ENCODE measurements at places on chromosomes 2 and 18. TPM values are rescaled to one million over a fixed set of nuclear protein-coding genes. Genes with fewer than 3 reads are reported as not detected.

- H3K27me3 ChIP-seq, result no peaks in the 10 kb centered on the region
- no peak for DNase-seq
- no peak overlapping the region for H3K27ac ChIP-seq
- H3K4me3 ChIP-seq, result no peak overlapping the region
Observed at GRCh38 chr2:64770137-64770780, 116.5 kb upstream of the SERTAD2 start.

GRCh38 chr2:240595381-240596079 is 9.0 kb downstream of the CAPN10 start:
- H3K27ac ChIP-seq, result no peak overlapping the region
- DNase-seq, result no peak
- H3K36me3 ChIP-seq, result no peaks in the 10 kb centered on the region
- H3K27me3 ChIP-seq, result no peaks in the 10 kb centered on the region
- no peaks in the 10 kb centered on the region for H3K4me1 ChIP-seq

- H3K4me3 ChIP-seq, result no peak overlapping the region
- no peak for DNase-seq
- no peaks in the 10 kb centered on the region for H3K4me1 ChIP-seq
- no peaks in the 10 kb centered on the region for H3K27me3 ChIP-seq
- no peaks in the 10 kb centered on the region for H3K36me3 ChIP-seq
Observed at GRCh38 chr18:41338341-41338740, 616.7 kb upstream of the PIK3C3 start.

DNA sequence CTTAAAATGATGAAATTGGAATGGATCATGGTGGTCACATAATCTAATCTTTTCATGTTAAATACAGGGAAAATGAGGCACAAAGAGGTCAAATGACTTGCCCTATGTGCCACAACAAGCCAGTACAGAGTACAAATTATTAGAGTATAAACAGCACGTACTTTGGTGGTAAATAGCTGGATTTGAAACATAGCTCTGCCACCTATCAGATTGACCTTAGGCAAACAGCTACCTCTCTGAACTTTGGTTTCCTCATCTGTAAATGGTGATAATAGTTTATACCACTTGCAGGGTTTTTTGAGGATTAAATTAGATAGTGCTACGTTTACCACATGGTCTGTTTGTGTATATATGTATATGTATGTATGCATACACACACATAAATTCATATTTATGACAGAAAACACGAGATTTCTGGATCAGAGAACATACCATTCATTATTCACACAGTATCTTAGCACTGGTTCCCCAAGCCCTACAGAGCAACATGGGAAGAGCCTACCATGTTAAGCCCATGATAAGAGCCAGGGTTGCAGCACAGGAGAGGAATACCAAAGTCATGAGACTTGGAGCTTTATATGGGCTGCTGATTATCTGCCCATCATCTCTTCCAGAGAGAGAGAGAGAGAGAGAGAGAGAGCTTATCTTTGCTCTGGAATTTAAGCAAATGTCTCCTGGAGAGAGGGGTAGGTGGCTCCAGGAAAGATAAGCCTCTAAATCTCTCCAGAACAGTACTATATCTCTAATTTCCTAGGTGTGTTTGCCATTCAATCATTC is 73.5 kb downstream of the MDH1 start:
- DNase-seq, result no peak
- H3K27ac ChIP-seq, result no peak overlapping the region
- H3K4me1 ChIP-seq, result no peaks in the 10 kb centered on the region
- H3K27me3 ChIP-seq, result no peaks in the 10 kb centered on the region

DNA sequence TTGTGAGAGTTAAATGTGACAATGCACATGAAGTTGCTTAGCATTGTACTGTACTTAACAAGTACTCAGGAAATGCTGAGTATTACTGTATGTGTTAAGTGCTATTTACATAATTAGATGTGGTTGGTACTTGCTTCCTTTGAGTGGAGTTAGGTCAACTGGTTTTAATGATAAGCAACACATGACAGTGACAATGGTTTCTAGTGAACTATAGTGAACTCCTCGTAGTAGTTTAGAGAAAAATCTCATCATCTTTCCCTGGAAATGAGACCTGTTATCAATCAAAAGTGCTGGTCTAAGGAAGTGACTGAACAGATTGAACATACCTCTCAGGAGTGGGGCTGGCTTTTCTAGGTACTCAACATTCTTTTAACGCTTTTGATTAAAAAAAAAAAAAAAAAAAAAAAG is 29.2 kb upstream of the ZDBF2 start:
- H3K4me1 ChIP-seq, result no peaks in the 10 kb centered on the region
- no peaks in the 10 kb centered on the region for H3K36me3 ChIP-seq
- peaks cover 20% of the 10 kb centered on the region for H3K27me3 ChIP-seq
- H3K4me3 ChIP-seq, result no peak overlapping the region
- DNase-seq, result peak; percentile 39

DNA sequence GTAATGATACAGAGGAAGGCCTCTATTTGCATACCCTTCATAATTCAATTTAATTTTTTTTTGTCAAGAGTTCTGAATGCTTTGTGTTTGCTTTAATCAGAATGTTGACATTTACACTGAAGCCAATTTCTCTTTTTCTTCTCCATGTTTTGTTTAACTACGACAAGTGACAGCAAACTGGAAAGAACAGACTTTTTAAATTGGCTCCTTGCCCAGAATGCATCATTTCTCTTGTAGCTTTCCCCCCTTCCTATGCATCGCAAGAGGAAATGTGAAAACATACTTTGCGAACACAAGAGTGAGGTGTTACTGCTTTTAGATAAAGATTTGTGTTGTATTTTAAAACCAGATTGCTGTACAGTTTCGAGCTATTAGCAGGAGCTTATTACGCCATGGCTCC is 955.2 kb upstream of the CELF4 start:
- DNase-seq, result no peak
- H3K27me3 ChIP-seq, result no peaks in the 10 kb centered on the region
- H3K36me3 ChIP-seq, result no peaks in the 10 kb centered on the region
- peaks cover 17% of the 10 kb centered on the region for H3K4me1 ChIP-seq

DNA sequence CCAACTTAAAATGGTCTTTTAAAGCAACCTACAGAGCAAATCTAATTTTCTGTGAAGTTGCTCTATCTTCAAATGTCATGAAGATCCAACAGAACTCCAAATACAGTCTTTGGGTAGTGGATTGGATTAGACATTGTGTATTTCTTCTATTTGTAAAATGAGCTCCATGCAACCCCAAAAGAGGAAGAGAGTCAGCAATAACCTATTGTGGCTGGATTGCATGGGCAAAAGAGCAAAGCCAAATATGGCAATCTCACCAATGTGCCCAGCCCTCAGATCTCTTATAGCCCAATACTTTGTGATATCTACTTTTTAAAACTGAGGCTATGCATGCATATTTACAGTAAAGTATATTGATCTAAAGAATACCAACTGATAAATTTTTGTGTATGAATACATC is 146.3 kb downstream of the TXNL1 start:
- DNase-seq, result no peak
- H3K4me3 ChIP-seq, result no peak overlapping the region
- H3K36me3 ChIP-seq, result no peaks in the 10 kb centered on the region
- no peaks in the 10 kb centered on the region for H3K27me3 ChIP-seq
- no peaks in the 10 kb centered on the region for H3K4me1 ChIP-seq

DNA sequence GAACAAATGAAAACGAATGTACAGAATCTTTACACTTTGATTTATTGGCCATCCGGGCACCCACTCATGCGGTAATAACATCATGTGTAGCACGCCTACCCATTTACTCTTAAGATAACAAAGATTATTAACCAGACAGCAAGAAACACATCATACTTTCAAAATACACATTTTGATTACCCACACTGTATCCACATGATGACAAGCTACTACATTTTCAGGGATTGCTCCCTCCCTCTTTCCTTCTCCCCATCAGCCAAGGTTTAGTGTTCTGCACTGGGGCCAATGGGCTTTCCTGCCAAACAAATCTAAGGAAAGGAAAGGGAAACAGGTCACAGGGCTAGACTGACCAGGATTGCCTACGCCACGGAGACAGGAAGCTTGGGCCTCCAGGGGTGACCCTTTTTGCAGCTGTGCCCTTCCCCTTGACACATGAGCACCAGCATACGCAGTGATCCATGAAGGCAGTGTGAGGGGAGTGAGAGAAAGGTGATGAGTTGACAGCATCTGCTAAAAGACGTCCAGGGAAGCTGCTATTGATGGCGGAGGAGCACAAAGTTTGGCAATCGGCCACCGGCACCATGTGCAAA is 76.5 kb downstream of the ZNF521 start:
- H3K4me3 ChIP-seq, result no peak overlapping the region
- H3K4me1 ChIP-seq, result peaks cover 3% of the 10 kb centered on the region
- H3K27me3 ChIP-seq, result no peaks in the 10 kb centered on the region

DNA sequence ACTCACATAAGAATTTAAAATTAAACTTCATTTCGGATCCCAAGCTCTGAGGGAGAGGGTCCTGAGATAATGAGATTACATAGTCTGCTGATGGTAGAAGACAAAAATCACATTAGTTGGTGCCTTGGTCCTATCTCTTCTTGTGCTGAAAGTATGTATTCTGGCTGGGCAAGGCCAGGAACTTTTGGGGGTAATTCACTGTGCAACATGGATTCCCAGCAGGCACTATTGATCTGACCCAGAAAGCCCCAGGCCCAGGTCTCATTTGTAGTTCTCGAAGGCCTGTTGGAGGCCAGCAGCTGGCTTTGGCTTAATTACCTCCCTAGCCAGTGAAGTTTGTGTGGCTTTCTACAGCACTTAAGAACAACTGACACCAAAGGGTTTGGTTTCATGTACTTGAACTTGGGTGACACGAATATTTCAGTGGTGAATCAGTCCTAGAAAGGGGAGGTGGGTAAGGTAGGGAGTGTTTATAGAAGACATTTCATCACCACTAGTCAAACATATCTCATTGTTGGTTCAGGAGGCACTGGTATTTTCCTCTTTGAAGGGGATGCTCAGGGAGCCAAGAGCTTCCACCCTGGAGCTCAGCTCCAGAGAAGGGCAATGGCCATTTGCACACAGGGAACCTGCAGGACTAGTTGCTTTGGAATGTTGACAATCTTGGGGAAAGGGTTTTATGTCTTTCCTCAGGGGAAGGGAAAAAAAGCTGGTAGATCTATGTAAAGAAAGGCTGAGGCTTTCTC is 217.8 kb downstream of the OSR1 start:
- no peak overlapping the region for H3K4me3 ChIP-seq
- H3K27ac ChIP-seq, result peak overlapping the region; percentile 12
- H3K36me3 ChIP-seq, result no peaks in the 10 kb centered on the region
- H3K4me1 ChIP-seq, result no peaks in the 10 kb centered on the region
- DNase-seq, result no peak
- H3K27me3 ChIP-seq, result no peaks in the 10 kb centered on the region

GRCh38 chr2:108594132-108594981 is 60.1 kb downstream of the LIMS1 start:
- DNase-seq, result no peak
- no peak overlapping the region for H3K4me3 ChIP-seq
- H3K36me3 ChIP-seq, result no peaks in the 10 kb centered on the region

- no peaks in the 10 kb centered on the region for H3K27me3 ChIP-seq
- H3K36me3 ChIP-seq, result no peaks in the 10 kb centered on the region
- H3K4me3 ChIP-seq, result no peak overlapping the region
- H3K27ac ChIP-seq, result no peak overlapping the region
- no peak for DNase-seq
- no peaks in the 10 kb centered on the region for H3K4me1 ChIP-seq
Observed at GRCh38 chr2:79612999-79613398, 100.1 kb downstream of the CTNNA2 start.

GRCh38 chr2:84838434-84839145 is 42.3 kb downstream of the TRABD2A start:
- H3K27ac ChIP-seq, result no peak overlapping the region
- H3K4me1 ChIP-seq, result no peaks in the 10 kb centered on the region
- H3K4me3 ChIP-seq, result no peak overlapping the region
- DNase-seq, result no peak
- H3K27me3 ChIP-seq, result no peaks in the 10 kb centered on the region
- peaks cover 2% of the 10 kb centered on the region for H3K36me3 ChIP-seq

DNA sequence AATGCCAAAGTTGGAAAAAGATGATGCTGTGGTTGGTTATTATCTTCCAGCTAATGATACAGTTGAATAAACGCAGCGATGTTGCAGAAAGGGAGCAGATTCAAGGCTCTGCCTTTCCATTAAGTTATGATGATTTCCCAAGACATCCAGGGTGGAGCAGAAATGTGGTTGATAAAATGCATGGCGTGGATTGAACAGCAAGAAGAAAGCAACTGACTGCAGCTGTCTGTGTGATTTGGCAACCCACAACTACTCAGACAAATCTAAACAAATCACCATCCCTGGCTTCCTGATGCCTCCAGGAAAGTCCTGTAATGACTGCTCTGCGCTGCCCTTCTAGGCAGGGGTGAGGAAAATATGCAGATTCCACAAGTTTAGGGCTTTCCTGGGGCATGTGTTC is 166.3 kb downstream of the NRP2 start:
- no peak overlapping the region for H3K4me3 ChIP-seq
- no peaks in the 10 kb centered on the region for H3K36me3 ChIP-seq
- H3K4me1 ChIP-seq, result peaks cover 4% of the 10 kb centered on the region
- H3K27ac ChIP-seq, result no peak overlapping the region
- peaks cover 3% of the 10 kb centered on the region for H3K27me3 ChIP-seq

DNA sequence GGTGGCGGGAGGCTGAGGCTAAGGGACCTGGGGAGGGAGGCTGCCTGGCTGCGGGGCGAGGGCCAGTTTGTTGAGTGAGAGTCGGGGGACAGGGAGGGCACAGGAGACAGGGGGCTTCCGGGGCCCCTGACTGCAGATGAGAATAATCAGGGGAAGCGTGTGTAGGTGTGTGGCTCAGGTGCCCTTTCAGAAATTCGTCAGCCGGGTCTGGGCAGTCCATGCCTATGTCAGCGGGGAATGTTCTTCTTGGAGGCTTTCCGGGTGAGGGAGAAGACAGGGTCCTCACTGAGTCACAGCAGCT is 52.3 kb upstream of the OTOF start:
- no peak overlapping the region for H3K27ac ChIP-seq
- no peaks in the 10 kb centered on the region for H3K36me3 ChIP-seq
- no peaks in the 10 kb centered on the region for H3K27me3 ChIP-seq
- H3K4me3 ChIP-seq, result no peak overlapping the region
- no peaks in the 10 kb centered on the region for H3K4me1 ChIP-seq

Gene RSAD2
- 11.5 TPM for total RNA-seq

Gene ANTXR1
- 54.1 TPM for total RNA-seq

GRCh38 chr2:9897331-9897737 is 54.1 kb downstream of the TAF1B start:
- DNase-seq, result no peak
- no peak overlapping the region for H3K27ac ChIP-seq

- H3K27me3 ChIP-seq, result no peaks in the 10 kb centered on the region
- H3K4me3 ChIP-seq, result no peak overlapping the region
- H3K27ac ChIP-seq, result no peak overlapping the region
- peaks cover 3% of the 10 kb centered on the region for H3K36me3 ChIP-seq
Observed at GRCh38 chr2:88187038-88187676, 17.0 kb downstream of the THNSL2 start.
